ENCODE measurements at places on chromosomes 2 and 18.

DNA sequence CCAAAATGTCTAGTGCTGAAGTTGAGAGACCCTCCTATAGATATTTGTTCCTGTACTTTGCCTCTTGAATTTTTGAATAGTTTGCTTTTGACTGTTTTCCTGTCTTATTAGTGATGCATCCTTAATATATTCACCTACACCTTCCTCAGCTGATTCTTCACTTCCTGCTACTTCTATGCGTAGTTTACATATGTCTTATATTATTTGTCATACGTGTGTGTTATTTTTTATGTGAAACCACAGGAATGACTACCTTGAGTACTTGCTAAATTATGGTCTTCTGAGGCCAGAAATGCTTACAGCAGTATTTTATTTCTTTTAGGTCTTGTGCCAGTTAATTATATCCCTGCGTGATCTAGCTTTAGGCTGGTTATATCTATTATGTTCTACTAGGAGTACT lies 9.9 kb downstream of the UBE2E3 start:
- DNase-seq, result no peak

GRCh38 chr2:153770359-153770991 lies 101.2 kb upstream of the GALNT13 start:
- DNase-seq, result no peak

DNA sequence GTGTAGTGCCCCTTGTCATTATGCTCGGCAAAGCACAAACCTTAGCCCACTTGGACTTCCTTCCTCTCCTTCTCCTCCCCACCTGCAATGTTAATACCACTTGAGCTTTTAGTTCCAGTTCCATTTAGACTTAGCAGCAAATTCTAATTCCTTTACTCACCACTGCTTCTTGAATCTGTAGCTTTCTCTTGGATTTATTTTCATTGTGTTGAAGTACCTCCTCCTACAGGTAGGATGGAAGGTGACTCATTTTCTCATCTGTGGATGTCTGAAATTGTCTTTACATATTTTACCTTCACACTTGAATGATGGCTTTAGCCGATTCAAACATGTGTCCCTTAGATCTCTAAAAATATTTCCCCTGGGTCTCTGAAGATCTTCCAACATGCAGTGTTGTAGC lies 32.8 kb upstream of the BIN1 start:
- DNase-seq, result no peak

GRCh38 chr2:23347471-23348092 lies 37.4 kb upstream of the KLHL29 start:
- DNase-seq, result no peak

- DNase-seq, result no peak
Observed at GRCh38 chr2:223122781-223123180, 70.8 kb downstream of the KCNE4 start.

DNA sequence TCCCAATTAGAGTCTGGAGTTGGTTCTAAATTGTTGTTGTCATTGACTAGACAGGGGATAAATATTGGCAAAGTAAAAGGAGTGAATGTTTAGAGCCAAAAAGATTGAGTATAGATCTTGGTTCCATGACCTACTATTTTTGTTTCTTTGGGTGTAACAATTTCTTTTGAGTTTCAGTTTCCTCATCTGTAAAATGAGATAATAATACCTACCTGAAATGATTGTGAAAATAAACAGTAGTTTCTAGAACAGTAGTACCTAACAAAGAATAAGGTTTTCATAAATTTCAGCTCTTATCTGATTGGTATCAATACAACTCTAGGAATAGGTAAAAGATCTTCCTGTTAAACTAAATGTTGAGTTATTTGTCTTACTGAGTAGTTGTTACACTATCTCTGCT lies 56.8 kb downstream of the PMS1 start:
- no peak for DNase-seq

DNA sequence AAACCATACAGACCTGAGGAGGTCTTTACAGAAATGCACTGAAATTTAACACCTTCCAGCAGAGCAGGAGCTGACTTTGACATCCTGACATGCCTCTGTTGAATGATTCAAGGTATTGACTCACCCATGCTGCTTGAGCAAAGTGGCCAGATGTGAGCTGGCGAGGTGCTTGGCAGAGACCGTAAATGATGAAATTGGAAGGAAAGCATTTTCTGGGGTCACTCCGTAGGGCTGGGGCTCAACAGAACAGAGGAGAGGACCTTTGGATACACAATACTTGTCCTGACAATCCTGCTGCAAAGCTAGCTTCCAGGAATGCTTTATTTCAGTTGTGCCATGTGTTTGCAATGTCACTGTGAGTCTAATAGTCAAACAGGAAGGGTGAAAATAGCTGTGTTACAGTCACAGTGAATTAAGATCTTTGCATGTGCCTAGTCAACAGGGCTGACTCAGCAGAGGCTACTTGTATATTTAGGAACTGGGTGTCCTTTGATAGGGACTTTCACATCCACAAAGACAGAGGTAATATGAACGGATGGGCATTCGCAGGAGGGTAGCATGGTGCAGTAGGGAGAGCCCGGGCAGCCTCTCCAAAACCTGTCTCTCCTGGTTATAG lies 31.6 kb upstream of the NCK2 start:
- DNase-seq, result no peak

DNA sequence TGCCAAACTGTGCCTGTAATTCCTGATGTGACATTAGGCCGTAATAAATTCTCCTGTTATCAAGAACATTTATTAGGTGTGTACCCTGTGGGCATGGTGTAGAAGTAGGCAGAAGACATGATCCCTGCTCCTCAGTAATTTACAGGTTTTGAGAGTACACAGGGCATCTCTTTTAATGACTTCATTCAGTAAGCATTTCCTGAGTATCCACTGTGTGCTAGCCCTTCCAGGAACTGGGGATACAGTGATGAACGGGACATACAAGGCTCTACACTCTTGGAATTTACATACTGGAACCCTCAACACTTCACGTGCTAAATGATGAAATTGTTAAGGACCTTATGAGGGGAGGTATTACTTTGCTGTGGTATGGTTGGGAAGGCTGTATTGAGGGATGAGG lies 30.2 kb downstream of the DIS3L2 start:
- no peak for DNase-seq

DNA sequence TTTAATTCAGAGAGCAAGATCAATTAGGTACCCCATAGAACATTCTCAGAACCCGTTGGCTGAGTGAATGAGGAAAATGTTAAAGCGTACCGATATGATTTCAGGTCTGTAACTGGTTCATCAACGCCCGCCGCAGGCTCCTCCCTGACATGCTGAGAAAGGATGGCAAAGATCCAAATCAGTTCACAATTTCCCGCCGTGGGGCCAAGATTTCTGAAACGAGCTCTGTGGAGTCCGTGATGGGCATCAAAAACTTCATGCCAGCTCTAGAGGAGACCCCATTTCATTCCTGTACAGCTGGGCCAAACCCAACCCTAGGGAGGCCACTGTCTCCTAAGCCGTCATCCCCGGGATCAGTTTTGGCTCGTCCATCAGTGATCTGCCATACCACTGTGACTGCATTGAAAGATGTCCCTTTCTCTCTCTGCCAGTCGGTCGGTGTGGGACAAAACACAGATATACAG lies 7.3 kb downstream of the TGIF1 start:
- no peak for DNase-seq

- DNase-seq, result no peak
Observed at GRCh38 chr2:160689441-160689840, 195.8 kb upstream of the RBMS1 start.

GRCh38 chr2:172496160-172496608 lies 59.7 kb upstream of the PDK1 start:
- DNase-seq, result peak; percentile 11

GRCh38 chr2:227029426-227030105 lies 134.4 kb downstream of the COL4A4 start:
- no peak for DNase-seq

- no peak for DNase-seq
Observed at GRCh38 chr2:133026536-133027177, 356.7 kb upstream of the LYPD1 start.

DNA sequence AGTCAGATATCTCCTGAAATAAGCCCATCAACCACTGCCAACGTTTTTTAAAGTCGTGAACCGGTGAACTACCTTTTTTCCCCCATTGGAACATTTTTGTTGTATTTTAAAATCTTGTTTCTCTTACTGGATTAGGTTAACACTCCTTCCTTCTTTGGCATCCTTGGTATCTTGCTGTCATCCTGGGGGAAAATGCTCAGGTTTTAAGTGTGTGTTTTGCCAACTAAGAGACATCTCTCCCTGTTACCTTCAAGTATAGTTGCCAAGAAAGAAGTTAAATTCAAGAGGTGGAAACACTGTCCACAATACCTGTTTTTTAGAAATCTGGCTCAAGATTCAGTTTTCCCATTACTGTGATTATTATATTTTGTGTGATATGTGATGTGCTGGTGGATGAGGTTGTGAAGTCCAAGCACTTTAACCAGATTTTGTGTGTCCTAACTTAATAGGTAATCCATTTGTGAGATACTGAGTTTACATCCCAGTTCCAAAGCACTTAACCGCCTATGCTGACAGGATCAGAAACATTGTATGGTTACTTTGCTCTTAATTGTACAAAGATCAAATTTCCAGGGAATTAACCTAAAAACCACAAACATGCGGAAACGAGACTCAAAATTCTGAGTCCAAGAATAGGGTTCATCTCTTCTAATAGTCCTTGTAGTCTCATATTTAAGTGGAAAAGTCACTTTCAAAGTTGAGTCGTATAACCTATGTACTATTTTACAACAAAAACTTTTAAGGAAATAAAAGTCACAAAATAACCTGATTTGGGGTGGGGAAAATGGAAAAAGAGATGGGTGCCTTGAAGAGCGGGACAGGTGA lies 1.3 kb upstream of the SP3 start:
- no peak for DNase-seq

DNA sequence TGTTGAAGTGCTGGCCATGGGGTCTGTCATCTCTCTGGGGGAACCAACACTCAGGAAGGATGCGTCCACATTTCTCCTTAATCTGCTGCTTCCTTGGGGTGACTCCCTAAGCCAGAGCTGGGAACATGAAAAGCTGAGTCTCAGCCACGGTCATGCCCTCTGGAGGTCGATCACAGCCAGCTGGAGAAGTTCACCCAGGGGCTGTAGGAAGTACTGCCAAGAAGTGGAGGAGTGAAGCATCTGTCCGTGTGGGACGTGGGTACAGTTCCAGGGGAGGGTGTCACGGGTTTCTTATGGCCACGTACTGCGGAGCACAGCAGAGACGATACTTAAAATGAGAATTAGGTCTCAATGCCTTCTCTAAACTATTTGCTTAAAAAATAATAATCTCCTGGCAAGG lies 42.4 kb upstream of the IGFBP2 start:
- no peak for DNase-seq

- peak; percentile 23 for DNase-seq
Observed at GRCh38 chr2:74001121-74001520, 16.4 kb downstream of the TET3 start.

DNA sequence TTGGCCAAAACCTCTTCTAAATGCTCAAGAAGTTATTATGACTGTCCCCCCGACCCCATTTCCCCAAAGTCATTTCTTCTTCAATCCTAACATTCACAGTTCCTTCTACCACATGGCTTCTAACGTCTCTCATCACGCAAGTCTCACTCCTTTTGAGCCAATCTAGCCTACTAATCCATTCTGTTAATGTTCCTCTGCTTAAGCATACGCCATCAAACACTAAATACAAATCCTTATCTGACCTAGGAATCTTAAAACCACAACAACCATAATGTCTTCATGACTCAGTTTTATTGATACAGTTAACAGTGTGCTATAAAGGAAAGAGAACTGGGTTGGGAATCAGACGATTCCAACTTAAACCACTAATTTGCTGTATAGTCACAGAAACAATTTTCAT lies 23.9 kb downstream of the HNRNPLL start:
- DNase-seq, result no peak

- DNase-seq, result no peak
Observed at GRCh38 chr2:120768112-120769048, 32.7 kb downstream of the GLI2 start.

Data from activated naive CD4-positive, alpha-beta T cell treated with Interleukin-2 at 50 U/mL for 16 hours (primary cell).